ENCODE measurements at places on chromosomes 13 and 19.
A peak's percentile ranks its signal among the peaks of the same experiment; 100 is the strongest.

- DNase-seq: no peak
Measured at GRCh38 chr13:89458456-89458855, 1787.3 kb downstream of the SLITRK5 start.

- DNase-seq: peak; percentile 67
Measured at GRCh38 chr19:20999731-21000352, 20.6 kb upstream of the ZNF430 start.

DNA sequence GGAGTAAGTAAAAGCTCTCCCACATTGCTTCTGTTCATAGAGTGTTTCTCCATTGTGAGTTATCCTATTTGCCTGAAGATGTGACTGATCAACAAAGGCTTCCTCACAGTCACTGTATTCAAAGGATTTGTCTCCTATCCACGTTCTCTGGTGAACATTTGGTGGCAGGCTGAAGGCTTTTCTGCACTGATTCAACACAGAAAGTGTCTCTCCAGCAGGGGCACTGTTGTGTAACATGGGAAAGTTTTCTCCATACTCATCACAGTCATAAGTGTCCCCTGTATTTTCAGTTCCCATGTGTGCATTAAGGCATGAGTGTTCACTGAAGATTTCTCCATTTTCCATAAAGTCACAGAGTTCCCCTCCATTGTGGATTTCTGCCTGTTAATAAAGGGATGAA is 17.6 kb downstream of the ZNF121 start:
- no peak for DNase-seq

GRCh38 chr19:55485439-55486011 is 537 bp downstream of the NAT14 start:
- no peak for DNase-seq

DNA sequence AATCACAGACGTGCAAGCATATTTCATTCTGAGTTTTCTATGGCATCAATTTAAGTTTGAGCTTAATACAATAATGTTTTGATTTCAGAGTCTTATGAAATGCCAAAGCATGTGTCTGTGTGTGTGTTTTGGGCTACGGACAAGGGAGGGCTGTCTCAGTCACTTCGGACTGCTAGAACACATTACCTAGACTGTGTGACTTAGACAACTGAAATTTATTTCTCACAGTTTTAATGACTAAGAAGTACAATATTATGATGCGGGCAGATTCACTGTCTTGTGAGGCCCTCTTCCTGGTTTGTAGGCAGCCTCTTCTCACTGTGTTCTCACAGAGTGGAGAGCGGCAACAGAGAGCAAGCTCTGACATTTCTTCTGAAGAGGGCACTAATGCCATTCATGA is 1202.0 kb downstream of the EFNB2 start:
- DNase-seq: no peak

- DNase-seq: no peak
Measured at GRCh38 chr13:63288576-63288975, 1872.9 kb upstream of the PCDH20 start.

DNA sequence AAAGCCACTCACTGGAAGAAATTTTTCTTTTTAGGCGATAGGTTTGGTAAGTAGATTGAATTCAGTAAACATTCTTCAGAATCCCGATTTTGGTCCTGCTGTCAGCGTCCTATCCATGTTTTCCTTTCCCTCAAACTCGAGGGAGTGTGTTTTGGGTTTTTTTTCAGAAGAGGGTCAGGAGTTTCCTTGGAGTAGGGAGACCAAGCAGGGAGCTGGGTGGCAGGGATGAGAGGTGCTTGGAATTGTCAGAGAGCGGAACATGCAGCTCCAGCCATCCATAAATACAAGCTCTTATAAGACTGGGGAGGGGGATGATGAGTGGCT is 1.6 kb upstream of the PCDH8 start:
- DNase-seq: no peak

GRCh38 chr19:37362733-37363132 is 8.2 kb upstream of the ZNF527 start:
- DNase-seq: no peak

GRCh38 chr13:91308299-91308698 is 39.2 kb upstream of the MIR17HG start:
- no peak for DNase-seq

DNA sequence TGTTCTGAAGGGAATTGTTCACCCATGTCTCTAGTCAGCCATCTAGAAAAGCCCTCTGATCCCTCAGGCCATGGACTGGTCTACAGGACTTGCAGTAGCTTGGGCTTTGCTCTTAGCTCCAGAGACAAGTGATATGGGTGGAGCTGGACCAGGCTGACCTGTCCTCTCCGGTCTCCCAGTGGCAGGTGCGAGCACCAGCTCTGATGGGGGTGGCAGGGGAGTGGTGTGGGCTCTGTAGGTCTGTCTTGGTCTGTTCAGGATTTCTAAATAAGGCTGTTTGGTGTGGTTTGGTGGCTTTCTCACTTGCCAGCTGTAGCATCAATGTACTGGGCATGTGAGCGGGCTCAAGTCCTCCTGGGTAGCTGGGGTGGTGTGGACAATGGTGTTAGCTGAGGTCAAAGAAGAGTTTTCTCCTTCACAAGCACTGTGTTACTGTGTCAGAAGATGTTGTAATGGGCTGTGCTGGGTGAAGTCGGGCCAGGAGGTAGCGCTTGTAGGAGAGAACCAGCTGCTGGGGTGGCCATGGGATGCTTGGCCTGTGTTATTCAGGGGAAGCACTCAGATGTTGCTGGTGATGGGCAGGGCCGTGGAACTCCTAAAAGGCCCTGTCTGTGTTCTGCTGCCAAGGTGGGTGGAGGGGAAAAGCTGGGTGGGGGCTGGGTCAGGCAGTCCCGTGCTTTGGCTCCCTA is 16.9 kb downstream of the GPC6 start:
- no peak for DNase-seq

- no peak for DNase-seq
Measured at GRCh38 chr13:113794086-113794485, 35.1 kb downstream of the TMEM255B start.

Data from stimulated activated CD8-positive, alpha-beta memory T cell treated with anti-CD3 and anti-CD28 coated beads, Interleukin-4, amount 100 ng/mL, for 4 hours (primary cell).